ENCODE measurements at places on chromosomes 1 and 21.

DNA sequence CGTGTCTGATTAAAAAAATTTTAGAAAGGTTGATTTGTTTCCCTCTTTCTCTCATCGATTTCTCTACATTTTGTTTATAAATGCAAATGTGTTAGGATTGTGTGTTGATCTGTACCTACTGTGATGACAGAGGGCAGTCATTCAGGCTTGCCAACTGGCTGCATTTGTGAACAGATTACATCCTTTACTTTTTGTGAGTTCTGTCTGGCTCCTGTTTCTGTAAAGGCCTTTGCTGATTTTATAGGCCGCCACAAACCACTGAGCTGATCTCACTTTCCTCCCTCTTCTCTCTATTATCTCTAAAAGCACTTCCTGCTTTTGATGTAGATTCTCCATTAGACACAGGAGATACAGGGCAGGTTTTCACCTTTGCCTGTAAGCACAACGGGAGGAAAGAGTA, 106.8 kb downstream of the ESRRG start:
- no peak for DNase-seq

DNA sequence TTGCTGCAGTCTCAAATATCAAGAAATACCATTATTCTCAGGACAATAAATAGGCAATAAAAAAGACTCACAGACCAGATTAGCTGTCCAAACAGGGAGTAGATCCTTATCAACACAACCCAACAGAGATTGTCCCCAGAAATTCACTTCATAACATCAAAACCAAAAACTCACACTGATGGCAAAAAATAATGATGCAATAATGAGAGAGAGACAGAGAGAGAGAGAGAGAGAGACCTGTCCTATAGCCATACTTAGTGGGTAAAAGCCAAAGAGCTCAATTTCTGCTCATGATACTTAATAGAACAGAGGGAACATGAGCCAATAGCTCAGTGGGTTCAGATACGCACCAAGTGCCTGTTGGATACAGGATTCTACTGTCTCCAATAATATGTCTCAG, 244.5 kb downstream of the FAM72C start:
- DNase-seq, result no peak

- no peak for DNase-seq
Observed at GRCh38 chr1:92975551-92976232, 14.4 kb upstream of the DIPK1A start.

GRCh38 chr1:37940299-37940947, 6.4 kb downstream of the INPP5B start:
- no peak for DNase-seq

DNA sequence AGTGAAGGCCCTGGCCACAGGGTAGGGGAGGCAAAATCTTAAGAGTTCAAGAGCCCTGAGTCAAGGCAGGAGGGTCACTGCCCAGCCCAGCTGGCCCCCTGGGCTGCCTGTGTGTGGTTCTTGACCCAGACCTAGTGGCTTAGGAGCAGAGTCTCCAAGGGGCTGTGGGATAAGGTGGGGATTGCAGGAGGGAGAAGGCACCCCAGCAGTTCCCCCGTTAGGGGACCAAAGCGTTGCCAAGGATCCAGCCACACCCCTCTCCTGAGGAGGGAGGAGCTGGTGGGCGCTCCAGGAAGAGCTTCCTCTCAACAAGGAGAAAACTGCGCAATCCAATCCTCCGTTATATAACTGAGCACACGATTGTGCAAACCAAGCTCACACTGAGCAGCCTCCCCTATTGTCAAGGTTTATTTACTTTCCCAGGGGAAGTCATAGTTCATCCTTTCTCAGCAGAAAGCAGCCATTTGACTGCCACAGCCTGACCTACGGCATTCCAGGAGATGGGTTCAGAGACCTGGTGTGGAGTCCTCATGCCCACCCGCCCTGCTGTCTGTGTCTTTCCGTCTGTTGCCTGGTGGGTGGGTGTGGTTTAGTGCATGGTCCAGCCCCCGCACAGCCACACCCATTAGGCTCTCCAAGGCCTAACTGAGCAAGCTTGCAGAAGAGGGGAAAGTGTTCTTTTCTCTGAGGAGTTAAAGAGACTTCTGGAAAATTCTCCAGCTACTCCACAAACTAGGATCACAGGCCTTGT, 3.5 kb downstream of the EPHX1 start:
- peak; percentile 76 for DNase-seq

- no peak for DNase-seq
Observed at GRCh38 chr1:208161005-208161404, 83.2 kb downstream of the PLXNA2 start.

GRCh38 chr1:1600861-1601563, 1.1 kb upstream of the FNDC10 start:
- no peak for DNase-seq

DNA sequence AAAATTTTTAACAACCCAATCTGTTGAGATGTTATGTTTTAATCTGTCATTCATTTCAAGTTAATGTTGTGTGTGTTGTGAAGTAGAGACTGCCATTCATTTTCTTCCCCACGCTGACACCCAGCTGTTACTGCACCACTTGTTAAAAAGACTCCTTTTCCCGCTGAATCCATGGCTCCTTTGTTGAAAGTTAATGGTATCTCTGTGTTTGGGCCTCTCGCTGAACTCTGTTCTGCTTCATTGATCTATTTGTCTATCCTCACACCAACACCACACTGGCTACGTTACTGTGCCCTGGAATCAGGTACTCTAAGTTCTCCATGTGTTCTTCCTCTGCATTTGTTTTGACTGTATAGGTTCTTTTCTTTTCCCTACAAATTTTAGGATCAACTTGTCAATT, 58.2 kb downstream of the PDE9A start:
- DNase-seq, result no peak

DNA sequence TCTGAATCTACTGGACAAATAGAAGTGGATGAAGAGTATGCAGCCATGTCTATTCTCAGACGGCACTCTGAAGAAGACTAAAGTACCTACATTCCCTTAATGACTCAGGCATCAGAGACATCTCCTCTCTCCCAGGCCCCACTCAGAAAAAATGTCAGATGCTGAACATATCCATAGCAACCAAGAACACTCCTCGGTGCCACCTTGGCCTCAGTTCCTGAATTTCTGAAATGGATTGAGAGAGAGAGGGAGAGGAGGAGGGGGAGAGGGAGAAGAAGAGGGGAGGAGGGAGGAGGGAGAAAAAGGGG, 16.0 kb upstream of the OVAAL start:
- DNase-seq, result no peak

- no peak for DNase-seq
Observed at GRCh38 chr1:93450321-93450720, 2.4 kb downstream of the FNBP1L start.

- no peak for DNase-seq
Observed at GRCh38 chr1:89821322-89822108, 683 bp downstream of the LRRC8D start.

GRCh38 chr1:160354388-160354985, 11.3 kb downstream of the NCSTN start:
- DNase-seq, result no peak

- no peak for DNase-seq
Observed at GRCh38 chr1:3809680-3810079, 13.4 kb upstream of the LRRC47 start.

GRCh38 chr1:206070627-206071304, 17.8 kb downstream of the RHEX start:
- DNase-seq, result no peak

DNA sequence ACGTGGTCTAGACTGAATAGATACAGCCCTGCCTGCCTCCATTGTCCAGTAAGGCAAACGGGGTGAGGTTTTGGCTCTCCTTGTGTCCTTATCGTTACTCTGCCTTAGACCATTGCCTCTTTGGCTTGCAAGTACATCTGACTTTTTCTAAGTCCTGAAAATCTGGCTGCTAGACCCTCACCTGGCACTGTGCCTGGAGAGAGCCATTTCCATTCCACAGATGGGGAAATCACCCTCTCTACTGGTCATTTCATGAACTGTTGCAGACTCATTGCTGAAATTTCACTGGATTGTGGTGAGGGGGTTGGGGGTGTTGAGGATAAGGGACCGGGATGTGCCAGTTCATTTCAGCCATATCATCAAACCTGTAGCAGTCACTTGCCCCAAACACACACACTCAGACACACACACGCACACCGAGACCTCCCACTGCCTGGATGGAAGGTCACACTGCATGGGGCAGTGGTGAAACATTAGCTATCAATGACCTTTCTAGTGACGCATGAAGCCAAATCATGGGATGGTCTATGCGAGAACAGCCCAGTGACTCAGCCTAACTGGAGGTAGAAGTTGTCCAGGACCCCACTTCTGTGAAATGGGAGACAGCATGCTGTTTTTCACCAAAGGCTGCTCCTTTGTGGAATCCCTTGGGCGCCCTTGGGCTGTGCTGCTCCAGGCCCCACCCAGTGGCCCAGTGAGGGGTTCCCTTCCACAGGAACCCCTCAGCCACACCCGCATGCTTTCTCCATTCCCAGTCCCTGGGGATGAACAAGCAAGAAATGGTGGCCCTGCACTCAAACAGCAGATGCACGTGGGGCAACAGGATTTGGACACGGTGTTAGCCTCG, 34.9 kb upstream of the VASH2 start:
- DNase-seq, result no peak

GRCh38 chr1:4305526-4306301, 348.7 kb upstream of the AJAP1 start:
- no peak for DNase-seq

DNA sequence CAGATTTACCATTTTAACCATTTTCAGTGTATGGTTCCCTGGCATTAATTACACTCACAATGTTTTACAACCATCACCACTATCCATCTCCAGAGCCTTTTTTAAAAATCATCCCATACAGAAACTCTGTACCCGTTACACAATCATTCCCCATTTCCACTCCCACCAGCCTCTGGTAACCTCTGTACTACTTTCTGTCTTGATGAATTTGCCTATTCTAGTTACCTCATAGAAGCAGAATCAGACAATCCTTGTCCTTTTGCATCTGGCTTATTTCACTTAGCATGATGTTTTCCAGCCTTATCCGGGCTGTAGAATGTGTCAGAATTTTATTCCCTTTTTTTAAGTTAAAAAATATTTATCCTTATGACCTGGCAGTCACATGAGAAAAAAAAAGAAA, 33.0 kb downstream of the PGM1 start:
- no peak for DNase-seq

DNA sequence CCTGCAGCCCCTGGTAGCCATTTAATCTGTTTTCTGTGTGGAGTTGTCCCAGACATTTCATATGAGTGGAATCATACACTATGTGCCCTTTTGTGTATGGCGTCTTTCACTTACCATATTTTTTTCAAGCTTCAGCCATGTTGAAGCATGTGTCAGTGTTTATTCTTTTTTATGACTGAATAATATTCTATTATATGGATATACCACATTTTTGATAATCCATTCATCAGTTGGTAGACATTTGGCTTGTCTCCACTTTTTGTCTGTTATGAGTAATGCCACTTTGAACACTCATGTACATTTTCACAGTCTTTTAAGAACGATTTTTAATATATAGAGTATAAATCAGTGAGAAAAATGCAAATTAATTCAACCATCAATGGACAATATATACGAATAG, 44.7 kb downstream of the ATF6 start:
- no peak for DNase-seq

DNA sequence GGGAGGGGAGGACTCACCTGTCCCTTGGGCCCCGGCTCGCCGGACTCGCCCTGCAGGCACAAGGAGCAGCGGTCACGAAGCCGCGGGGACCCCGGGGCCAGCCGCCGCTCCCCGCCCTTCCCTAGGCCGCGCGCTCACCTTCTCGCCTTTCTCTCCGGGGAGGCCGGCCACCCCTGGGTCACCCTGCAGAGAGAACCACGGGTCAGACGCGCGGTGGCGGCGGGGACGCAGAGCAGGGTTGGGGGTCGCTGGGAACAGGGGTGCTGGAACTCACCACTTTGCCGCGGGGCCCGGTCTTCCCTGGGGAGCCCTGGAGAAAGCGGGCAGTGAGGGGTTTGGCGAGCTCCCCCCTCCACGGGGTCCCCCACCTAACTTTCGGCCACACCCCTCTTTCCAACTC, 13.3 kb downstream of the COL9A2 start:
- DNase-seq, result no peak

GRCh38 chr1:43634721-43635120, 15.2 kb upstream of the KDM4A start:
- DNase-seq, result no peak

- DNase-seq, result no peak
Observed at GRCh38 chr21:33908760-33909159, 6.8 kb downstream of the ATP5PO start.

DNA sequence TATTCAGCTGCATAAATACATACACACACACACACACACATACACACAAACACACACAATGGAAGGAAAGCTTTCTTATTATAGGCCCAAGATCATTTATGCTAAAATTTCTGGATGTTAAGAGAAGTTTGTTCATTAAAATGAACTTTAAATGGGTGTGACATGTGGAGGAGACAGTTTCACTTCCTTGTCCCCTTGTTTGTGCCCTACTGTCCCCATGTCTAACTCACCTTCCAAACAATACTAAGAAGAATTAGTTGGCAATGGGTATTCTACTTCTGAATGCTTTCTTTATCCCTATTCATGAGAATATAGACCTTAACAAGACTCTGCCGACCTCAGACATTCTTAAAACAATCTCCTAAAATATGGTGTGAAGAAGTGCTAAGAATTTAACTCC, 63.5 kb upstream of the NRIP1 start:
- no peak for DNase-seq

- no peak for DNase-seq
Observed at GRCh38 chr1:157056269-157056668, 10.7 kb upstream of the ARHGEF11 start.

- no peak for DNase-seq
Observed at GRCh38 chr1:64545118-64545843, 75.4 kb downstream of the CACHD1 start.

GRCh38 chr21:45498646-45499000, 43.6 kb downstream of the SLC19A1 start:
- DNase-seq, result no peak

DNA sequence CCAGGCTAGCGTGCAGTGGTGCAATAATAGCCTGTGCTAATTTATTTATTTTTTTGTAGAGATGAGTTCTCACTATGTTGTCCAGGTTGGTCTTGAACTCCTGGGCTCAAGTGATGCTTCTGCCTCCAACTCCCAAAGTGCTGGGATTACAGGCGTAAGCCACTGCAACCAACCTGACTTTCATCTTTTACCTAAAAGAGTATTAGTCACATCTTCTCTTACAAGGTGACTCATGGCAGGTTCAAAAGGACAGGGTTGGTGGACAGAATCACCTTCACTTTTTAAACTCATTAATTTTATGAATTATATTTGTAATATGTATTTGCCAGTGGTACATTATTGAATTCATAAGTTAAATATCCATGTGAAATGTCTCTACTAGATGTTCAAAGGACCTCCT, 18.1 kb downstream of the JAM2 start:
- no peak for DNase-seq

GRCh38 chr1:1938276-1938573, 19.1 kb upstream of the TMEM52 start:
- DNase-seq, result no peak

GRCh38 chr1:116133696-116134475, 22.7 kb downstream of the MAB21L3 start:
- DNase-seq, result no peak

DNA sequence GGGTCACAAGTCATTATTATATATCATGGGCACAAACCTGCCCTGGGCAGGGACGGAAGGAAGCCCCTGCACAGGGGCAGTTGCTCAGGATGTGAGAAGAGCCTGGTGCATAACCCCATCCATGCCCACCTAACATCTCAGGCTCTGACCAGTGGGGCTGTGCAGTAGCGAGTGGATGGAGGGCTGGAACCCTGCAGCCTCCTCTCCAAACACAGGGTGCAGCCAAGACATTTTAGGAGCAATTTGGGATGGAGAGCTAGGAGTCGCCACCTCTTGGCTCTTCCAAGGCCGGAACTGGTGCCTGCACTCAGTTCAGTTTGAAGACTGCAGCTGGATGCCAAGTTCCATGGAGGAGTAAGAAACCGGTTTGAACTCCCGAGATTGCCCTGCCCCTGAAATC, 2.8 kb downstream of the MX1 start:
- DNase-seq, result no peak

Data from smooth muscle cell of the brain vasculature (primary cell).